ENCODE measurements at places on chromosomes 16 and 17.
A peak's percentile ranks its signal among the peaks of the same experiment; 100 is the strongest.

GRCh38 chr17:40283662-40284061 lies 4.0 kb upstream of the CDC6 start:
- no peak for DNase-seq

GRCh38 chr17:57455063-57455914 lies 199.0 kb downstream of the MSI2 start:
- DNase-seq, result peak; percentile 33

GRCh38 chr17:246226-246625 lies 64.8 kb upstream of the DOC2B start:
- DNase-seq, result no peak

- peak; percentile 6 for DNase-seq
These were observed 5.5 kb downstream of the SLC43A2 start for GRCh38 chr17:1623057-1623630.

GRCh38 chr17:74779948-74780400 lies 3.8 kb upstream of the NAT9 start:
- DNase-seq, result peak; percentile 97

DNA sequence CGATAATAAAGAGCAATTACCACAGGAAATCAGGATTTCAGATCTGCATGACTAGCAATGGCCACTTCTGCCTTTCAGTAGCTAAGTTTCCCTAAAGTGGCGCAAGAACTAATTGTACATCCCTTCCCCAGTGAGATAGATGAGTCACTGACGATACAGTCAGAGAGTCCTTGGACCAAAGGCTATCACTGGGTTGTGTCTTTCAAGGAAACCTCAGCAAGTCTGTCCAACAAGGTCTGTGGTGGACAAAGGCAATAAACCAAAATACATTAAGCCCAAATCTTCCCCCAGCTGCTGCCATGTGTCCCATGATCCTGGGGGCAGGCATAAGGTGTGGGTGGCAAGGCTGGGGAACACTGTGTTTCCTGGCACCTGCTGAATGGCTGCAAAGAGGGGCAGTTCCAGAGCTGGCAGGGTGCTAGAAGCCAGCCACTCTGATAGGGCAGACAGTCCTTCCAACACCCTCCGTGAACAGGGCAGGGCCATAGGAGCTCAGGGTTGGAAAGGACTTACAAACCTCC lies 20.5 kb upstream of the MTMR4 start:
- DNase-seq, result peak; percentile 88

Data from CD14-positive monocyte (primary cell).